NCI-H510A (cell line): ENCODE measurements at places on chromosomes 2 and 18.
A peak's percentile ranks its signal among the peaks of the same experiment; 100 is the strongest.

DNA sequence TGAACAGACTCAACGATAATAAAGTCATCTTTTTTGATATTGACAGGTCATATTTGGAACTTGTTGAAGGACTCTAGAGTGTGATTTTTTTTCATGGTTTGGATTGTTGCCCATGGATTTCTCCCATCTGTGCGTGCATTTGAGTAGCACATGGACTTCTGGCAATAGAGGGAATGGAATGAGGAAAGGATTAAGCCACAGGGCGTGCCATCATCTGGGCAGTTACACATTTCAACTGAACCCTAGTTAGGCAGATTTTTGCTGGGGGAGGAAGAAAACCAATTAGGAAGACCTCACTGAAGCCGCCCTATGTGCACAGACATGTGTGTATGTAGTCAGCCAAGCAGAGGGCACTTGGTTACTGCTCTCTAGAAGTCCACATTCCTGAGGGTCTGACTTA lies 72.6 kb downstream of the TPGS2 start:
- no peak for DNase-seq

DNA sequence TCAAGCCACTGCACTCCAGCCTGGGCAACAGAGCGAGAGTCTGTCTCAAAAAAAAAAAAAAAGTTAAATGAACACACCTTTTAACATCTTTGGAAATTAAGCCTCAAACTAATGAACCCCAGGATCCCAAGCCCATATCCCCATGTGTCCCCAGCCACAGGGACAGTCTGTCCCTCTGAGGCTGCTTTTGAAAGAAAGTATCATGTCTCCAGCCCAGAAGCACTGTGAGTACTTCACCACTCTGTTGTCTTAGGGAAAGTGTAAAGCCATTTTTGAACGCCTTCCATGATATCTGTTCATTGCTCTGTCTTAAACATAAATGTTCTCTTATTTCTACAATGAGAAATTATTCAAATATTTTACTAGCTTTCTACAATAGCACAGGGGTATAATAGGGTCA lies 52.1 kb upstream of the CHMP1B start:
- no peak for DNase-seq

- DNase-seq: no peak
These were observed 28.4 kb downstream of the TMEM17 start for GRCh38 chr2:62477573-62477972.

DNA sequence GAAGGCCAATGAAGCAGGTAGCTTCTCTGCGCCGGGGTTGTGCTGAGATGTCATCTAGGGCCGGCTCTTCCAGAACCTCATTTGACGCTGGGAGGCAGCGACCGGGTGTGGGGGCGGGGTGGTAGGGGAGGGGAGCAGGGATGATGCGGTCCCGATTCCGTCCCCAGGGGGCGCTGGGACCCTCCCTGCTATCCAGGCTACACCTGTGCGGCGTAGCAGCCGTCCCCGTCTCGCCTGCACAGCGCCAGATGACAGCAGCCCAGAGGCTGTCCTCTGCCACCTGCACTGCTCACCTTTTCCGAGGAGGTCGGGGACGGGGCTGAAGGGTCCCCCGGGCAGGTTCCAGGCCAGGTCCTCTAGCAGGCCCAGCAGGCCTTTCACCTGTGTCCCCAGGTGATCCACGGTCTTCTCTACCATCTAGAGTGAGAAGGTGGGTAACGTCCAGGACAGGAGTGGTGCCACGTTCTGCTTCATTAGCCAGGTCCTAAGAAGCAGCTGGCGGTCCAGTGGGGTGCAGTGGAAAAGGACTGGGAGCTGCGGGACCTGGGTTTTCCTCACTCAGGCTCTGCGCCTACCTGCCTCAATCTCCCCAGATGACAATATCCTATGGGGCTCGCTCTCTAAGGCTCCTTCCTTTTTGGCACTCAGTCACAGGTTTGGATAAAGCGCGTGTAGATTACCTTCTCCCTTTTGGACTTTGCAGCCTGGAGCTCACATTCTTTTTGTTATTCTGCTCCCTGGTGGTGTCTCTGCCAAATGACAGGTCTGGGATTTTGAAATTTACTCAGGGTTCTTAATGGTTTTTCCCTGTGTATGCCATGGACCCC lies 56.0 kb upstream of the RAB6C start:
- DNase-seq: peak; percentile 47

DNA sequence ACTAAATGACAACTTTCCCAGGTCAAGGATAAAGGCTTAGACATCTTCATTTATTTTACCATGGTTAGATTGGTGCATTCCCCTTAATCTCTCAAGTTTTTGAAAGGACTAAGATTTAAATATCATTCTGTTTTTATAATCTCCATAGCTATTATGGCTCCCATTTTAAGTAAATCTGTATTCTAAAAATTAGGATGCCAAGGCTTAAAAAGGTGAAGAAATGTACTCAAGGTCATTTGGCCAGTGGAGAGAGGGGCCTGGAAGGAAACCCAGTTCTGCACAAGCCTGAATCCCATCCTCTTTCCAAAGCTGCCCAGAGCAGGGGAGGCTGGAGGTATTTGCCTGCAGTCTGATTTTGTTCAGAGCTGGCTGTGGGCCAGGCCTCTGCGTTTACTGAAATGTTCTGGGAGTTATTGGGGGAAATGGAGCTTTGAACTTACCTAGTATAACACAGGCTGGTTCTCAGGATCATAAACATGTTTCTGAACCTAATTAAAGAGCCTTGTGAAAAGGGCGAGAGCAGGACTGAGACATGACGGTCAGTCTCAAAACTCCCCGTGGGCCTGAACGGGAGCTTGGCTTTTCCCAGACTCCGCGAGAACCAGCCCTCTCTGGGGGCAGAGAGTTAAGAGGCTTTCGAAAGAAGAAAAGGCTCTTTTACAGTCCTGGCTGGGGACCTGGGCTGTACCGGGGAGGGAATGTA lies 85.6 kb downstream of the DDX1 start:
- DNase-seq: no peak

- no peak for DNase-seq
These were observed 35.5 kb upstream of the YWHAQ start for GRCh38 chr2:9666306-9666705.

DNA sequence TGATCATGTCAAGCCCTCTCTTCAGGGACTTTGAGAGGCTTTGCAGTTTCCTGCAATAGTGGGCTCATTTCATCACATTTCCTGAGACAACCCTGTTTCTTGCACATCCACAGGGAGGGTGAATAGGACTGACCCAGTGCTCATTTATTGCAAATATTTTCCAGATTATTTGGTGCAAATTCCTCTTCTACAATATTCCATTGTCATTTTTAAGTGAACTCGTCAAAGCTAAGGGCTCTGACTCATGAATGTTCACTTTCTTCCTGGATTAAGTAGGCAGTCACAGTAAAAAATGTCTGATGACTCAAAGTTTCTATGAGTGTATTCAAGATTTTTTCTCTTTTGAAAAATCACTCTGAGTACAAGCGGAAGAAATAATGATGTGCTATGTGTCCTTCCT lies 225.5 kb upstream of the GALNT5 start:
- no peak for DNase-seq

DNA sequence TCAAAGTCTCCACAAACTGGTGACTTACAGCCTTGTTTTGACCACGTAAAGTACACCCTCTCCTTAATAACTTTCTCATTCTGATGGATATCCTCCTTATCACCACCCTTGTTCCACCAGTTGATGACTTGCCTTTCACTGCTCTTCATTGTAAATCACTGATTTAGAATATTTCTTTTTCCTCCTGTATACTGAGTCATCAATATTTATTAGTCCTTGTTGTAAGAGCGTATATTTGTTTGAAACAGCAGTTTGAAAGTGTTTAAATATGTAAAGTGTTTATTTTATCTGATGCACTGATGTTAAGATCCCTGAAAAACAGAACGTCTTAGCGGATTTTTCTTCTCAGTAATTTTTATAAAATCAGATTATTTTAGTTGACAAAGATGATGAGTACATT lies 34.2 kb upstream of the DYSF start:
- DNase-seq: no peak

- no peak for DNase-seq
These were observed 208.5 kb upstream of the ACVR2A start for GRCh38 chr2:147636238-147636882.

DNA sequence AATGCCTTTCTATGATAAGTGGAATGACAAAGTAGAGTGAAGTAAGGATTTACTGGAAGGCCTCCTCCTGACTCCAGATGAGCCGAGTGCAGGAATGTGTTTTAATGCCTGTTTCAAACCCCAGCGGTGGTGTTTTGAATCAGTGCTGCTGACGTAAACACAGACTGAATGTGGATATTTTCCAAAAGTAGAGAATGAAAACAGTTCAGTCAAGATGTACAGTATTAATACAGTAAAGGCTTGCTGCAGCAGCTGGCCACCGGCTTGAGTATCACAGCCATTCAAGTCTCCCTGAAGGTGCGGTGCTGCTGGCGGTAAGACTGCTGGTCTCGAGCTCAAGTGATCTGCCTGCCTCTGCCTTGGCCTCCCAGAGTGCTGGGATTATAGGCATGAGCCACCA lies 46.7 kb downstream of the ARHGAP28 start:
- DNase-seq: no peak

DNA sequence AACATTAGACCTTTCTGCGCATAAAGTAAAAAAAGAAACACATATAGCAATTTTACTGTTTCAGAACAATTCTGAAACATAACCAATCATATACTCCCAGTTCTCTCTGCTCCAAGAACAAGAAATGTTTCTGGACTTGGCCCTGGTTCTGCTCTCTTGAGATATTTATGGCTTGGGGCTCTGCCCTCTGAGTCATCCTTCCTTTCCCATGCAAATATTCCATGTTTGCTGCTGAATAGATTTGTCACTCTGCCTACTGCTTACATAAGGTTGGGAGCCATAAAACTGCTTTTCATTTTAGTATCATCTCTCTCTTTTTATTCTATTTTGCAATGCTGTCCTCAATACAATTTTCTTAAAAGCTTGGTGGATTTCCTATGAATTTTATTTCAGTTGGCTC lies 499.6 kb upstream of the ACVR2A start:
- no peak for DNase-seq

- no peak for DNase-seq
These were observed 72.9 kb upstream of the SCG2 start for GRCh38 chr2:223674998-223675609.

GRCh38 chr18:42011053-42011452 lies 56.0 kb downstream of the PIK3C3 start:
- no peak for DNase-seq

GRCh38 chr2:177275040-177275742 lies 10.7 kb upstream of the NFE2L2 start:
- DNase-seq: no peak

DNA sequence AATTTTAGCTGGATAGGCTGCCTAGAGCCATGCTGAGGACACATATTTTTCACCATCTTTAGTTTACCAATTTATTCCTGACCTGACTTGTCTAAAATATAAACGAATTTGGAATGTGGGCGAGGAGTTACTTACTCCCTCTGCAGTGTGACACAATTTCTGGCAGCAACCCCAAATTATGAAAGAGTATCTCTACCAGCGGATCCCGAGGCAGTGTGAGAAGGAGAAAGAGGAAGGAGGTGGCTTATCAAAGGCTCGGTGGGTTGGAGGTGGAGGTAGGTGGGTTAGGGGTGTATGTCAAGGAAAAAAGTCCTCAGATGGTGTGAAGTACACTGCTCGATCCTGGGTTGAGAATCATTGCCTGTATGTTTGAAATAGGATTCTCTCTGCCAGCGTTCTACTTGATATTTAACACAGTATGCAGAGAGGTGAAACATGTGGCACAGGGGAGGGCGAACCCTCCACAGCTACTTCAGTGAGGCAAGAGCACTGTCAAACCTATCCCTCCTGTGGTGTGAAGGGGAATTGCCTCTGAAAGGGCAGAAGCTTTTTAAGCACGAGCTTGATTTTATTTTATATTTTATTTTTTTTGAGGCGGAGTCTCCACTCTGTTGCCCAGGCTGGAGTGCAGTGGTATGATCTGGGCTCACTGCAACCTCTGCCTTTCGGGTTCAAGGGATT lies 76.0 kb downstream of the RFTN2 start:
- peak; percentile 11 for DNase-seq

- DNase-seq: no peak
These were observed 133.5 kb upstream of the UBE2E3 start for GRCh38 chr2:180846756-180847472.

DNA sequence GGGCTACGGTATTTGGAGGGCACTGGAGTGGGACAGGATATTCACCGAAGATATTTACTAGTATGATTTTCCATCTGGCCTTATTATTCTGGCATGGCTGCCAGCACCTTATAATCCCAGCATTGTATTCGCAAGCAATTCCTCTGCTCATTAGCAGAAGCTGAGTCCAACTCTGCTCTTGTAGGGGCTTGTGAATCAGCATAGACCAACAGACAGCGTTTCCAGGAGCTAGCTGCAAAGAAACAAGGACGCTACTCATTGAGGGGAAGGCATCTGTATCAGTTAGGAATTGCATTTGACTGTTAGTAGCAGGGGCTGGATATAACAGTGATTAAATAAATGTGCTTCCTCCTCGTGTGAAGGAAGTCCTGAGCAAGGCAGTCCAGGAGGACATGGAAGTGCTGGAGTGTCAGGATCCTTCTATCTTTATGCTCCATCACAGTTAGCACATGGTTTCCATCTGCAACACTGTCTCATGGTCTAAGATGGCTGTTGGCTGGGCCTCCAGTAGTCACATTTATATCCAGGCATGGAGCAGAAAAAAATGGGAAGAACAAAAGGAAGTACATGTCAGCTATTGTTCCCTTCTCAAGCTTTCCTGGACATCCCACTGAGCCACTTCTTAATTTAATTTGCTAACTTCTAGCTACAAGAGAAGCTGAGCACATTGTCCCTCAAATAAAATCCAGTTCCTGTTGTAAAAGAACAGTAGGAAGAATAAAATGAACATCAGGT lies 214.1 kb downstream of the C1D start:
- no peak for DNase-seq

DNA sequence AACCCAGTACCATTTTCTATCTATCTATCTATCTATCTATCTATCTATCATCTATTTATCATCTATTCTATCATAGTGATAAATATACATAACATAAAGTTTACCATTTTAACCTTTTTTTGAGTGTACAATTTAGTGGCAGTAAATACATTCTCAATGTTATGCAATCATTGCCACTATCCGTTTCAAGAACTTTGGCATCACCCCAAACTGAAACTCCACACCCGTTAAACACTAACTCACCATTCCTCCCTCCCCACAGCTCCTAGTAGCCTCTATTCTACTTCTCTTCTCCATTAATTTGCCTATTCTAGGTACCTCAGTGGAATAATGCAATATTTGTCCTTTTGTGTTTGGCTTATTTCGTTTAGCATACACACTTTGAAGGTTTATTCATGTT lies 82.5 kb upstream of the KCNE4 start:
- no peak for DNase-seq

- no peak for DNase-seq
These were observed 194.1 kb upstream of the GLI2 start for GRCh38 chr2:120541553-120541932.

DNA sequence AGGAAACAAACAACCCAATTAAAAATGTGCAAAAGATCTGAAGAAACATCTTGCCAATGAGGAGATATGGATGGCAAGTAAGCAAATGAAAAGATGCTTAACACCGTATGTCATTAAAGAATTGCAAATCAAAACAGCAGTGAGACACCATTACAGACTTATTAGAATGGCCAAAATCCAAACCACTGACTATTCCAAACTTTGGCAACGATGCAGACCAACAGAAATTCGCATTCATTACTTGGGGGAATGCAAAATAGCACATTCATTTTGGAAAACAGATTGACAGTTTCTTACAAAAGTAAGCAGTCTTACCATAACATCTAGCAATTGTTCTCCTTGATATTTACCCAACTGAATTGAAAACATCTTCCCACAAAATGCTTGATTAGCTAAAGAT lies 1118.7 kb downstream of the SUCLG1 start:
- DNase-seq: no peak

GRCh38 chr2:7468955-7469354 lies 551.7 kb downstream of the RNF144A start:
- DNase-seq: no peak
